ENCODE measurements at places on chromosomes 4 and X.
A peak's percentile ranks its signal among the peaks of the same experiment; 100 is the strongest.

DNA sequence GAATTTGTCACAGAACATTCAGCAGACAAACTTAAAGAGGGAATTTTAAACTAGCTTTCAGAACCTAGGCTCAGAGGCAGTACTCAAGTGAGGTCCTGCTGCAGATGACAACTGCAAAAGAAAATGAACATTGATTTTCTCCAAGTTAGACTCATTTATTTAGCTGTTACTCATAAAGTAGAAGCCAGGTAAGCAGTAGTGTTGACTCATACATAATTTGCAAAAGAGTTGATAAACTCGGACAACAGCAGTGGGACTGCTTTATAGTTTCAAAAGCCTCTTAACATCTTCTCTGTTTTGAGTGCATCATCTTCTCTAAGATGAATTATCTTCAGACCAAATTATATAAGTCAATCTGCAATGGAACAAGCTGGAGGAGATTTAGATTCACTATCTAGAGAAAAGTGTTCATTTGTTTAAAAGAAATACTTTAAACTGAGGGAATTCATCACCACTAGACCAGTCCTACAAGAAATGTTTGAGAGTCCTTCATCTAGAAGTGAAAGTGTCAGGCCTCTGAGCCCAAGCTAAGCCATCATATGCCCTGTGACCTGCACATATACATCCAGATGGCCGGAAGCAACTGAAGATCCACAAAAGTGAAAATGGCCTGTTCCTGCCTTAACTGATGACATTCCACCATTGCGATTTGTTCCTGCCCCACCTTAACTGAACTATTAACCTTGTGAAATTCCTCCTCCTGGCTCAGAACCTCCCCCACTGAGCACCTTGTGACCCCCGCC, 49.5 kb downstream of the COQ2 start:
- no peak for DNase-seq

- DNase-seq = no peak
Measured at GRCh38 chrX:41716222-41716621, 7.8 kb upstream of the GPR82 start.

DNA sequence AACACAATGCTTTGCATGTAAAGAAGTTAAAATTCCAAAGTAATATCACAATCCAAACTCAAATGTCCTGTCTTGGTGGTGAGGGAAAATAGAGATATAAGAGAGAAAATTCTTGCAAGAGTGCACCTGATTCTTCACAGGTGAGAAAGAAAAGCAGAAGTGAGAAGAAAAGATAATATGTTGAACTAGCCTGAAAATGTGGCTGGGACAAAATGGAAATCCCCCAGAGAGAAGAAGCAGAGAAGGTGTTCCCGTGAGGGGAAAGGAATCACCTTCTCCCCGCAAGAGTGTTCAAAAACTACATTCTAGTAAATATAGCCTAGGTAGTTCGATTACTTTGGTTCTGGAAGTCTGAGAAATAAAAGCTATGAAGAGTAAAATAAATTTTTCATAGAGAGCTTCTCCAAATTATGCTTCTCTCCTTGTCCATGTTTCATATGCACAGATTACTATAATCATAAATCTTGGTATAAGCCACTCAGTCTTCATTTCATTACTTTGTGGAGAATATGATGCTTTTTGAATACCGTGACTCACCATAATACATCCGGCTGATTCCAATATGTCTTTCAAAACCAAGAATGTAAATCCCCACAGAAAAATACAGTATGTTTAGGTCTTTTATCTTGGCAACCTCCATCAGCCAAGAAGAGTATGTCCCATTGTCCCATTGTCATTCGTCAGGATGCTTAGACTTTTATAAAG, 63.1 kb downstream of the COX18 start:
- DNase-seq = no peak

DNA sequence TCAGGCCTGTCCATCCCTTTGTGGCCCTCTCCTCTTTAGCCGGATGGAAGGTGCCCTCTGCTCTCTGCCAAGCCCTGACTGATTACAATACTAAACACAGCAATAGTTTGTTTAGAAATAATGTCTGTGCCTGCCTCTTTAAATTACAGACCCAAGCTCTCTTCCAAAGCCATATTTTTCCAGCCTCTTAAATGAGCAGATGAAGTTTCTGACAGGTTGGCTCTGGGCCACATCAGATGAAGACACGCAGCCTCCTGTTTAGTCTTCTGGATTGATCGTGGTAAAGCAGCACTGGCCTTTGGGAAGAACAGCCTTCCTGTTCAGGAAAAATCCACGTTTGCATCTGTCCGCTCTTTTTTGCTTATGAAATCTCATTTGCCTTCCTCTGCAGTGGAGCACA, 133.6 kb downstream of the CPE start:
- no peak for DNase-seq

- DNase-seq = peak; percentile 29
Measured at GRCh38 chr4:139665690-139666529, at the start of gene MGST2. TSS of gene MGST2 (plus strand) at chr4:139665819. CDS start at chr4:139666020, 201 bp downstream.

DNA sequence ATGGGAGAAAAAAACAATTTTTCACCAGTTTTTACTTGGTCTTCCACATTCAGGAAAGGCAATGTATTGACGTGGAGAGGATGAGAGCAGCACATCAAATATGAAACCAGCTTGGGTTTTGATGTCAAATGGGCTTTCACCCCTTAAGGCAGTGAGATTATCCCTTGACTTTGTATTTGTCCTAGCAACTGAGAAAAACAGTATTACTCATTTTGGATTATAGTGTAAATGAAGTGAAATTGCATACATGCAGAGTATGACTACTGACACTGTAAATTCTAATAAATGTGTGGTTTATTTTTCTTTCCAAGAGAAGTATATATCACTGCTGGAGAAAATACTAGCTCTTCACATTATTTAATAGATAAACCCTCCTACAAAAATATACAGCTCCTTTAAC, 863.6 kb upstream of the IGFBP7 start:
- DNase-seq = no peak

DNA sequence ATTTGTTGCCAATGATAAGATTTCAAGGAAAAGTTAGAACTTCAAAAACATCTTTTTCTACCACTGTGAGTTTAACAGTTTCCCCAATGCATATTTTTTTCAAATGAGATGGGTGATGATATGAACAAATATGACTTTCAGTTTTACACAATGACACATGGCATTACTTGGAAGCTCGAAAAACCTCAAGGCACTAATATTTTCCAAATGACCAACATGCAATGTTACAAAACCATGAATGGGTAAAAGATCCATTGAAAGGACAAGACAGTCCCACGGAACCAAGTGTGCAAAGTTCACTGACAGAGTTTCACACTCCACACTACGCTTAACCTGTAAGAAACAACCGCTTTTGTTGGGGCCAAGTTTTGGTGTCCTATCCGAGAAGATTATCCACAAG, 84.5 kb downstream of the CD99L2 start:
- DNase-seq = no peak

DNA sequence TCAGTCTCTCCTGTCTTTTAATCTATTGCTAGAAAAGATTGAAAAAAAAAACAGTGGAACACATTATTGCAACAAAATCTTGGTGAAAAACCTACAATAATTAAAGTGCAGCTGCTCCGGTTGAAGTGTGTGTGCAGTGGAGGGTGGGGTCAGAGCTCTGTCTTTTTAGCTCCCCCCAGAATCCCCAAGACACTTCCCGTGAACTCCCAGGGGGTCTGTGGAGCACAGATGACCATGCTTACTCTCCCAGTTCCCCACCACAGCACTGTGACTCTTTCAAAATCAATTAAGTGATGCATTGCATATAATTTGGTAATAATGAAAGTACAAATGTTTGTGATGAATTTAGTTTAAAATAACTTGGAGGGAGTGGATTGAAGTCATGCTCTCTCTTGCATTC, 15.7 kb upstream of the SLC10A4 start:
- no peak for DNase-seq

- DNase-seq = no peak
Measured at GRCh38 chr4:142222127-142222526, 585.7 kb downstream of the IL15 start.

- no peak for DNase-seq
Measured at GRCh38 chr4:177315767-177316464, 6.2 kb downstream of the NEIL3 start.

DNA sequence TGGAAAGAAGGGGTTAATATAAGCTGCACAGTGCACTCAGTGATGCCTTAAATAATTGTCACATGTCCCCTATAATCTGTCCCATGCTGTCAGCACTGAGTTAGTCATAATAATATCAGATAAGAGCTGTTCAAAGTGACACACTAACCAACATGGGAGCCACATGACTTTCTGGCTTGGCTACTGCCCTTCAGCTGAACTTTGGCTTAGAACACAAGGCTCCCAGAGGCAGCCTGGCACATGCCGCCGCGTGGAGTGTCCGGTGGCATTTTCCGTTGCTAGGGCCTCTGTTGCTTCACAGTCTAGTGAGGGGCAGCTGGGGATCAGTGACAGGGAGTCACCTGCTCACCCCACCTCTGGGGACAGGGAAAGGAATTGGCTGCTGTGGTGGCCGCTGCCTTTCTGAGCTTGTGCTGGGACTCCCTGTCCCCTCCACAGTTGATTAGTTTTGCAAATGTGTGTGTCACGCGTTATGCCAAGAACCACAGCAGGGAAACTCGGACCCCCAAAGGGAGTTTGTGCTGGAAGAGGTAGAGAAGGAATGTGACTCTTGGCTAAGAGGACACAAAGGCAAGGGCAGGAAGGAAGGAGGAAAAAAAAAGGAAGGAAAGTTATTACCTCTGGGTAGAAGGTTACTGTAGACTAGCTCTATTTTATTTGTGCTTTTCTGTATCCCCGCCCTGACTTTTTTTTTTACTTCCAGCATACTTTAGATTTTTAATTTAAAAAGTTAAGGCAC, 41.1 kb upstream of the PPARGC1A start:
- DNase-seq = no peak

DNA sequence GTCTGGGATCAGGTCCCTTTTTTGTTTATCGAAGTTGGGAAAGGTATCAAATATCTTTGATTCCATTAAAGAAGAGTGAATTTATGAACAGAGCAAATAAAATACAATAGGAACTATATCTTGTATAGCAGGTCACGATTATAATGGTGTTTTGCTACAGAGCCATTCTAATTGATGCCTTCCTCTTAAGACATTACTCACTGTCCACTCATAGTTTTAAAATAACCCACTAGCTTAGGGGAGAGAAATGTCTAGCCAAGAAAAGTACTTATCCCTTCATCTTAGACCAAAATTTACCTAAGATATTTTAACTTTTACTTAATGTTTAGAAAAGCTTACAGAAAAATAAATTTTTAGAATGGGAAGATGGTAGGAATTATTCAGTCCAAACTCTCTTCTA, 112.0 kb upstream of the PABPC4L start:
- DNase-seq = no peak

DNA sequence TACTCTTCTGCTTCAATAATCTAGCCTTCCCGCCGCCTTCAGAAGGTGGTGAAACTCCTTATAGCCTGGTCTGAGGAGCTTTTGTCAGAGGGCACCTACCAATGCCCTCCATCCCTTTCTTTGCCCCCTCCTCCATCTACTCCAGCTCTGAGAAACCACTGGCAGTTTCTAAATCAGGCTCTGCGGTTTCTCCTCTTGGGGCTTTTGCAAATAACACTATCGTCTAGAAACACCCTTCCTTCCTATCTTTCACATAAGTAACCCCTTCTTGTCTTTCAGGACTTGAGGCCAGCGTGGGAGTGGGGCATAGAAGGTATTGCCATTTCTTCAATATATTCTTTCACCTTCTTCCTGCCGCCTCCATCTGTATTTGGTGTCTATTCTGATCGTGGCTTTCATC, 1.2 kb upstream of the EFHC2 start:
- peak; percentile 21 for DNase-seq

DNA sequence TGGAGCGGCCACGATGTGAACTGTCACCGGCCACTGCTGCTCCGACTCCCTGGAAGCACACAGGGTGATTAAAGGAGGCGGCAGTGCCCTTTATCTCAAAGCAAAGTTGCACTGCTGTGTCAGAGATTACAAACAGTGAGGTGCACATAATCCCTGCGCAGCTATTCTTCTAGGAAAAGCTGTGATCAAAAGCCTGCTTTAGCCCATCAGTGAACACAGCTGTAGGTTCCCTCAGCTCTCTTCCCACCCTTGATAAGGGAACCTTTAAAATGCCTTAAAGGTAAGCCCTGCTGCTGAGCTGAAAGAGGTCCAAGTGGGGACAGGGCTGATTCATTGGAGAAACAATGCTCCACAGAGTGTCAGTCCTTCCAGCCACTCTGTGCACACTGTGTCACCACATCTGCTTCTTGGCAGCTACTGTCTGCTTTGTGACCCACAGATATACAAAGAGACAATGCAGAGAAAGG, 127.6 kb downstream of the EIF4E start:
- DNase-seq = no peak

DNA sequence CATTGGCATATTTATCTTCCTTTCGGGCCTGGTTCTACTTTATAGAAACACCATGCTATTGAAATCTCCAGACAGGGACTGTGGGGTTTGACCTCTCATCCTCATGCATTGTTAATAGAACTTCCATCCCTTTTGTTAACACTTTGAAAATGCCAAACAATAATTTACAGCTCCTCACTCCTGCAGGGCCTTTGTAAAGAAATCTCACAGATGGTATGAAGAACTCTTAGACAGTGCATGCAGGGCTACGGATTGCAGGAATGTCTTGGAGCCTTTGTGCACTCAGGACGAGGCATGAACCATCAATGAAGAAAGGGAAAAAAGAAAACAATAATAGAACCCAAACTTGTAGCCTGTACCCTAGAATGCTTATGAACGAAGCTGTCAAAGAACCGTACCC, 92.8 kb upstream of the TMEM47 start:
- DNase-seq = no peak

DNA sequence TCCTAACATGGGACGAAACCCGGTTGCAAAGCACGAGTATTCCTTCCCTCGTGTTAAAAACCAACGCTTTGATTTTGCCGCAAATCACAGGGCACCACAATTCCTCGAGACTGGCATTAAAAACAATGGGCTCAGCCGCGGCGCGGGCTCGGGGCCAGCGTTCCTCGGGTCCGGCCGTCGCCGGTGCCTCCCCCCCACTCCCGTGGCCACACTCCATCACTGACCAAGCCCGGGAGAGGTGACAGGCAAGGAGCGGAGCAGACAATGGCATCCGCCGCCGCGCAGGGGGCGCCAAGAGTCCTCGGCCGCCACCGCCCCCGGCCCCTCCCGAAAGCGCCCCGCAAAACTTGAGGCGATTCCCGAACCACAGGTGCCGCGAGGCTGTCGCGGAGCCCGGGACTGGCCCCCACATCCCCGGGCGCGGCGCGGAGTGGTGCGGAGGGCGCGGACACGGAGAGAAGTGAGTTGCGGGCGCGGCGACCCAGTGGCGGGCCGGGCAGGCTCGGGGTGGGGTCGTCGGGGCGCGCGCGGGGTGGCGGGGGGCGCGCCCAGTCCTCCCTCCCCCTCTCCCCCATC, 445 bp downstream of the AP1S2 start:
- peak; percentile 68 for DNase-seq

GRCh38 chrX:85136409-85136808, 107.2 kb downstream of the SATL1 start:
- DNase-seq = no peak

- DNase-seq = no peak
Measured at GRCh38 chr4:103907414-103907813, 187.6 kb upstream of the TACR3 start.

- DNase-seq = no peak
Measured at GRCh38 chr4:123830930-123831329, 434.3 kb downstream of the SPRY1 start.

- DNase-seq = no peak
Measured at GRCh38 chr4:145734576-145735346, 54.8 kb downstream of the C4orf51 start.

Measured in activated T-cell treated with anti-CD3 and anti-CD28 coated beads, Interleukin-2, amount 50 U/mL, for 1 hour (primary cell).